ENCODE measurements at places on chromosomes 4 and X.

- DNase-seq = no peak
Measured at GRCh38 chrX:13440176-13440575, 120.3 kb upstream of the ATXN3L start.

- no peak for DNase-seq
Measured at GRCh38 chr4:80361329-80361900, 25.9 kb downstream of the CFAP299 start.

GRCh38 chrX:79100791-79101484 lies 43.5 kb upstream of the GPR174 start:
- DNase-seq = no peak

DNA sequence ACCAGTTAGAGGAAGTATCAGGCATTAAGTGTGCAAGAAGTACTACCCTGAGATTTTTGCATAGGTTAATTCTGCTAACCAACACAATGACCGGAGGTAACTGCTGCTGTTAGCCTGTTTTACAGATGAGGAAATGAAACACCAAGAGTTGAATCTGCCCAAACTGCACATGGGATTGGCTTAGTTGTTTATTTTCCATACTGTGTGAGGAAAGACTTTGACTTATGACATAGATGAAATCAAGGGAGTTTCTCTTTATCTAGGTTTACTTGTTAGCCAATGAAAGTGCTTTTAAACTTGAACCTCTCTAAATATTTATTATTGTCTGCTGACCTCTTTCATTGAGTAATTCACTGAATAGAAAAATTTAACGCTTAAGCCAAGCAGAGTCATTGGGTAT lies 10.3 kb downstream of the GUCY1B1 start:
- DNase-seq = no peak

DNA sequence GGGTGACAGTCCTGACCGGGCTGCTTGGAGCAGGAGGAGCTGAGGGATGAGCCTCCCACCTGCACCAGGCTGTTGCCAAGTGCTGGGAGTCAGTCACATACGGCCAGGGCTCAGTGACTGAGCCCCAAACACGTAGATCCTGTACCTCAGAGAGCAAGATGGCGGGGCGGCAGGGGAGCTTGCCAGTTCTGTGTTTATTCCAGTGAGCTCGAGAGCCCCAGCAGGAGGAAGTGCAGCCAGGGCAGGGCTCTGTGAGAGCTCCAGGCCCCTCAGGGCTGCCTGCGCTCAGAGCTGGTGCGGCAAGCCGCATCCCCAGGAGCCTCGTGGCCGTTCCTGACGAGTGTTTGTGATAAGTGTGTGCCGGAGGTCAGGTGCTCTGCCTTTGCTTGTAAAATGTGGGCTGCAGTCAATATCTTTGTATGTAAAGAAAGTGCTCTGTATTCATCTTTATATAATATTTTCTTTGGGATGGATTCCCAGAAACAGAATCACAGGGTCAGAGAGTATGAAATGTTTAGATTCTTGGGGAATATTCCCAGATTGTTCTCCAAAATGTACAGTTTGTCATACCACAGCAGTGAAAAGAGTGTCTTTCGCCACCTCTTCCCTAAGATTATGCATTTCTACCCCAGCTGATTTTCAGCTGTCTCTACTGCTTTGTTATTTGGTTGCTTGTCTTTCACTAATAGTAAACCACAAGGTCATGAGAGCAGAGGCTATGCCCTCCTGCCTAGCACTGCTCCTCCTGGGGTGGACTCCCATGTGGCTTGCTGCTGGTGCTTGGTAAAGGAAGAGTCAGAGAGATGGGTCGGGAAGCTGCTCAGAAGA lies 50.3 kb downstream of the NELFA start:
- no peak for DNase-seq

DNA sequence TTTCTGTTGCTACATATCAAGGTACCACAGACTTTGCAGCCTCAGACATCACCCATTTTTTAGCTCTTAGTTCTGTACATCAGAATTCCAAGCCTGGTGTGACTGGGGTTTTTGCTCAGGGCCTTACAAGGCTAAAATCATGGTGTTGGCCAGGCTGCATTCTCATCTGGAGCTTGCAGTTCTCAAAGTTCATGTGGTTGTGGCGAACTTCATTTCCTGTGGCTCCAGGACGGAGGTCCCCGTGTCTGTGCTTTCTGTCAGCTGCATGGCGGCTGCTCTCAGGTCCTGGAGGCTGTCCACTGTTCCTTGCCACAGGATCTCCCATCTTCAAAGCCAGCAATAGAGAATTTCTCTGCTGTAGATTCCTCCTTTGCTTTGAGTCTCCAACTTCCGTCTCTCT lies 157.4 kb downstream of the STIM2 start:
- no peak for DNase-seq

- no peak for DNase-seq
Measured at GRCh38 chr4:76306882-76307659, 538 bp downstream of the STBD1 start.

DNA sequence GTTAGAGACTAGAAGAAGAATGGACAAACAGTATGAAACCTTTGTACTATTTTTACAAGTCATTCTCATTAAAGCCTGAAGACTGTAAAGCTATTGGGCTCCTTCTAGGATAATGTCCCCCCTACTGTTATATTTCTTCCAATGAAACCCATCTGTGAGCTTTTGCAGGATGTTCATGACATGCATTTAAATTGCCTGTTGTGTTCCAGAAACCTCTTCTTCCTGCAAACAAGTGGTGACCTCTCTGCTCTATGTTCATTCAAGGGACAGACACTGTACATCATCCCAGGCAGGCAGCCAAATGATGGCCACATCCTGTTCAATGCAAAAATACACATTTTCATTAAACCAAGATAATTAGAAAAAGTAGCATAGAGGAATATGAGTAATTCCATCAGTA lies 128.0 kb downstream of the C4orf33 start:
- no peak for DNase-seq

- no peak for DNase-seq
Measured at GRCh38 chr4:39319676-39320075, 46.5 kb downstream of the RFC1 start.

Measured in NCI-H1417 treated with DMSO at 0.1 percent for 48 hours (cell line).